ENCODE measurements at places on chromosomes 11 and 22.

DNA sequence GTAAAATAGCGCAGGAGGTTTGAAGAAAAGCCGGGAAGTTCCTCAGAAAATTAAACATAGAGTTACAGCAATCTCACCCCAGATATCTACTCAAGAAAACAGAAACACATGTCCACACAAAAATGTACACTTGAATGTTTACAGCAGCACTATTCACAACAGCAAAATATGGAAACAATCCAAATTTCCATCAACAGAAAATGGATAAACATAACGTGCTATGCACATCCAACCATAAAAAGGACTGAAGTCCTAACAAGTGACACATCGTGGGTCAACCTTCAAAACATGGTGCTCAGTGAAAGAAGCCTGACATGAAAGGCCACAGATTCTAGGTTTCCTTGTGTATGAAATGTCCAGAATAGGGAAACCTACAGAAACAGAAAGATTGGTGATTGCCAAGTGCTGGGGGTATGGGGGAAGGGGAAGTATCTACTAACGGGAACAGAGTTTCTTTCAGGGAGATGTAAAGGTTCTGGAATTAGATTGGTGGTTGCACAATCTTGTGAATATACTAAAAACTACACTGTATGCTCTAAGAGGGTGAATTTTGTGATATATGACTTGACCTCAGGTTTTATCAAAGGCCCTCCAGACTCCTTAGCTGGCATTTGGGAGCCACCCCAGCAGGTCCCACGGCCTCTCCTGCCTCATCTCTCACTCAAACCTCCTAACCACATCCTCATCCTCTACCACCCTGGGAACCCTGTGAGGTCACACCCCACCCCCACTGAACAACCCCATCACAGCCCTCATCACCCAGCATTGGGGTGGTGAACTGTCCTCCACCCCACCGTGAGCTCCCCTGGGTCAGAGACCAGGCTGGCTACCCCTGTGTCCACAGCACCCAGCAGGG is 69.2 kb upstream of the PRR5 start:
- no peak for DNase-seq

DNA sequence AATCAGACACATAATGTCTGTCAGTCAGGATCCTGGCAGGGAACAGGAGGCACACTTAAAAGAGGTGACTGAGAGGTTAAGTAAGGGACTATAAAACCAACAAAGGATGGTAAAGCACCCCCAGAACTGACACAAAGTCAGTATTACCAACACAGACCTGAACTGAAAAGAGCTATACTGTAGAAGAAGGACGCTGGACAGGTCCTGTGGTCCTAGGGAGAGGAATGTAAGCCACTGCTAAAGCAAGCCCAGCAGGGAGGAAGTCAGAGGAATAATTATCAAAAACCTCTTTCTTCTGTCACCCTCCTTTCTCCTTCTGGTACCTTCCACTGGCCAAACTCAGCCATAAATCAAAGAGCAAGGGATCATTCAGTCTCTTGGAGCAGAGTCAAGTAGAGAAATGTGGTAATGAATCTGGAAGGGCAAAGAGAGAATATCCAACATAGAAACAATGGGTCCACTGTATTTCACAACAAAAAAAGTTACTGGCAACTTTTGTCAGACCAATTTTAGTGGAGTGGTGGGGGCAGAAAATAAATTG is 33.4 kb upstream of the ANGPTL5 start:
- DNase-seq: no peak

DNA sequence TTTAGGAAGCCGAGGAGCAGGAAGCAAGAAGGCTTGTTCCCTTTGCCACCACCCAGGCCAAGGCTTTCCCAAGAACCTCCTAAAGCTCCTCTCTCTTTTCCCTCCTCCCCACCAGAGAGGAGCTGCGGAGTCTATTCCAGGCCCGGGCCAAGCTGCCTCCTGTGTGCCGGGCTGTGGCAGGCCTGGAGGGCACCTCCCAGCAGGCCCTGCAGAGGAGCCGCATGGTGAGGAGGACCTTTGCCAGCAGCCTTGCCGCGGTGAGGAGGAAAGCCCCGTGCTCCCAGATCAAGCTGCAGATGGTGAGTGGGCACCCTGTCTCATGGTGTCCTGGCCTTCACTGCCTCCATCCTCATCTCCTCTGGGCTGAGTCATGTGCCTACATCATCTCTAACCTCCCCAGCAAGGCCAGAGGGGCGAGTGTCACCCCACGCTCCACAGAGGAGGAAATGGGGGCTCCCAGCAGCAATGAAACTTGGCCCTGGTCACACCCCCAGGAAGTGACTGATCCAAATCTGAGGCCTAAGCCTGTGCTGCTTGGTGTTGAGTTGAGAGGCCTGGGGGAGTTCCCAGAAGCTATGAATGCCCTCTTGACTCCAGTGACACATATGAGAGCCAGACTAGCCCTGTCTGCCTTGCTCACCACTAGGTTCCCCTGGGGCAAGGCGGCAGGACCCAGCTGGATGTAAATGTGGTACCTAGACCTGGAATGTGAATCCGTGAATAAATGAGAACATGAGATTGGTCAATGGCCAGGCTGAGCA is 104.2 kb downstream of the MYO18B start:
- no peak for DNase-seq

DNA sequence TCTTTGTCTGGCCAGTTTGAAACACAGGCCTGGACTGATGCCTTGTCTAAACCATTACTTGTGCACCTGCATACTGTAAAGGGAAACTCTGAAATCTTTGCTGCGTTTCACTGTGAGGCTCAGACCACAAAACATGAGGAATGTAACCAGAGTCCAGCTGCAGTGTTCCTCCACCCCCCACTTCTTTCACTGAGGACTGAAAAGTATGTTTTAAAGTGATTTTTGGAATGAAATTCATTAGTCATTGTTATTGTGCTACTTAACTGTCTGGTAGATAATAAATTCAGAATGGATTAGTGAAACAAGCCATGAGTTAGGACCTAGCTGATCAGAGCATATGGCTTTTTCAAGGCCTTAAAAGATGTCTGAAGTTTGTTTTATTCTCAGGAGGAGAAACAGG is 181.2 kb downstream of the WNT11 start:
- no peak for DNase-seq

Measured in iPS-NIHi11 (cell line).